ENCODE measurements at places on chromosomes 2 and 18.

- no peak for DNase-seq
These were observed 72.8 kb downstream of the AQP4 start for GRCh38 chr18:26792661-26793060.

DNA sequence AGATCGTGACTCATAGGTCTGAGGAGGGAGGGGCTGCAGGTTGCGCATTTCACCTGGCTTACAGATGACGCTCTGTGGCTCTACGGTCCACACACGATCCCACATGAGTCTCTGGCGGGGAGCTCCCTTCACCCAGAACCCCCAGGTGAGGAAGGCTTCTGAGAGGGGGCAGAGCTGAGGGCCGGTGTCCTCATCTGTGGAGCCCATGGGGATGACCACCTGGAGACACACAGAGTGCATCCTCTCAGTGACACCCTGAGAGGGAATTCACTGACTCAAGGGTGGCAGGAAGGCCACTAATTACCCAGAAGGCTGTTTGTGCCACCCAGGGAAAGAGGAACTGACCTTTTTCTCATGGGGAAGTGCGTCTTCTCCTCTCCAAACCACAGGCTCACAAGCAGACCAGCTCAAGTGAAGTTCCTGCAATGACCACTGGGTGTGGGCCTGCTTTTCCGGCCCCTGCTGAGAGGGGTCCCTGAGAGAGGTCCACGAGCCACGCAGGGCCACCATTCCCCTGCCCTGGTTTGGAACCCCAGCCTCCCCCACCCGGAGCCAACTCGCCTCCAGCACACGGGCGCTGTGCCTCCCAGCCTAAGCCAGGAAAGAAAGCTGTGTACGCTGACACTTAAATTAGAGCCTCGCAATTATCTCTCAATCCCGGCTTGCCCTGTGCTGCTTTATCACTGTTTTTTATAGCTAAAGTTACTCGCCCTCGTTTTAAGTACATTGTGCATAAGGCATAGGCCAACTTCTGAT, 114.1 kb downstream of the BCL11A start:
- no peak for DNase-seq

GRCh38 chr2:33589444-33589843, 9.7 kb downstream of the FAM98A start:
- no peak for DNase-seq

DNA sequence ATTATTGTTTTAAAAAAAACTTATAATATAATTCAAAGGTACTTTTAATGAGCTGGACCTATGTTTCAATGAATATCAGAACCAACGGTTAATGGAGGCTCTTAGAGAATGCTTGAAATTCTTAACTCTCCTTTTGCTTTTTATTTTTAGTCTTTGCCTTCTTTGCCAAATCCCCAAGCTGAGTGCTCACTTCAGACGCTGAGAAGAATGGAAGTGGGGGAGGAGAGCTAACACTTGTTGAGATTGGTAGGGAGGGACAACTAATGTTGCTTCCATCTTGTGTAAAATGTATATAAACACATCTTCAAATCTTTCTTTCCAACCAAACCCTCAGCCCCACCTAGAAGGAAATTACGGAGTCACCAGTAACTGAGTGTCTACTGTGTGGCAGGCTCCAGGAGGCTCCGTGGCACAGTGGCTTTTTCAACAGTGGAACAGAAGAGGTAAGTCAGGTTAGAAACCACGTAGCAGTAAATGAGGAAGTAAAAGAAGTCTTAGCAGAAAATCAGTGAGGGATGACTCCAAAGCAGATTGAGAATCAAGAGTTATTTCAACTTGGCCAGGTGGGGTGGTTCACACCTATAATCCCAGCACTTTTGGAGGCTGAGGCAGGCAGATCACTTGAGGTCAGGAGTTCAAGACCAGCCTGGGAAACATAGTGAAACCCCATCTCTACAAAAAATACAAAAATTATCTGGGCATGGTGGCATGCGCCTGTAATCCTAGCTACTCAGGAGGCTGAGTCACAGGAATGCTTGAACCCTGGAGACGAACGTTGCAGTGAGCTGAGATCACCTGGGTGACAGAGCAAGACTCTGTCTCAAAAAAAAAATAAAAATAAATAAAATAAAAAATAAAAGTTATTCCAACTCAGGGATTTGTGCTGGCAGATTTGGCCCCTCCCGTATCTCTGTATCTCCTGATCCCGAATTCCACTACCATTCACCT, 45.0 kb upstream of the CREB1 start:
- no peak for DNase-seq

- DNase-seq, result no peak
These were observed 66.9 kb downstream of the TRAPPC12 start for GRCh38 chr2:3446381-3446780.

DNA sequence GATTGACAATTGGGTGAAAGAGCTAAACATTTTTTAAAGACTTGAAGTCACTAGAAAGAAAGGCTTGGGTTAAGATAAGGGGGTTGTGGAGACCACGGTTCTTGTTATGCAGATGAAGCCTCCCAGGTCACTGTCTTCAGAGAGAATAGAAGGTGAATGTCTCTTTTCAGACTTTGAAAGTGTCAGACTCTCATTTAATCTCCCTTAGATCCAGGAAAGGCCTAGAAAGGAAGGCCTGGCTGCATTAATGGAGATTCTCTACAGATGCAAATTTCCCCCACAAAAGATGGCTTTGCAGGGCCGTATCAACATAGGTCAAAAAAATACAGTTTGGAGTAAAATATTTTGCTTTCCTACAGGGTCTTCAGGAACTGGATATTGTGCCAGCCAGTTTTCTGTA, 193.9 kb downstream of the RTP5 start:
- no peak for DNase-seq

DNA sequence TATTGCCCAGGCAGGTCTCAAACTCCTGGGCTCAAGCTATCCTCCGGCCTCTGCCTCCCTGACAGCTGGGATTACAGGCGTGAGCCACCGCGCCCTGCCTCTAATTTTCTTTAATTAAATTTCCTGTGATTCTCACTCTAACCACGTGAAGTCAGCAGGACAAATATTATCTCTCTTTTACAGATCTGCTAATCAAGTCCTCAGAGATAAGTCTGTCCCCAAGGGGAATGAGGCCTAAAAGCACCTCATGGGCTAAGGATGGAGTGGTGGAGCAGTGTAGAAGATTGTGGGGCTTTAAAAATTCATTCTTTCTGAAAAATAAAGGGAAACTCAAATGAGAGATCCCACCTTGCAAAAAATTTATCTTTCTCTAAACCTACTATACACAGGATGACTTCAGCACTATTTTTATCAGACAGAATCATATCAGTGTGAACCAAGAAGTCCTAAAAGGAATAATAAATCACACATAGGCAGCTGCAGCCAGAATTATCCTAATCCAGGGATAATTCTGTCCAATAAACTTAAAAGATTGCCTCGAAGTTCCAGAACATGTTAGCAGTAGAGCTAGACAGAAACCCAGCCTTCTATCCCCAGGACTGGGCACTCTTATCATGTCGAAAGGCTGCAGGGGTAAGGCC, 38.3 kb upstream of the BMPR2 start:
- DNase-seq, result no peak

- no peak for DNase-seq
These were observed 77.6 kb downstream of the RBMS1 start for GRCh38 chr2:160415991-160416390.

DNA sequence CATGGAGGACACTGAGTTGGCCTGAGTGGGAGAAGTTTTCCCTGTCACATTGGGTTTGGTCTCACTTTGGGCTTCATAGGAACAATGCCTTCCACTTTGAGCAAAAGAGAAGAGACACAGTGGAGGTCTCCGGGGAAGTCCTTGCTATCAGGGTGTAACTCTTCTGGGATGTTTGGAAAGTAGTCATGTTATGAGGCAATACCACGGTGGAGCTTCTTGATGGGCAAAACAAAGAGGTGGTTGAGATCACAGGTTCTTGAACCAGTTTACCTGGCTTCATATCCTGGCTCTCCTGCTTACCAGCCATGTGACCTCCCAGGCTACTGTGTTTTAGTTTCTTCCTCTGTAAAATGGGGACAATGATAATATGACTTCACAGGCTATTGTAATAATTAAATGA, 478.6 kb downstream of the SLC4A3 start:
- DNase-seq, result no peak

GRCh38 chr2:198917926-198918720, 539.6 kb downstream of the SATB2 start:
- DNase-seq, result no peak

GRCh38 chr2:33118651-33119050, 171.9 kb downstream of the LTBP1 start:
- DNase-seq, result no peak

DNA sequence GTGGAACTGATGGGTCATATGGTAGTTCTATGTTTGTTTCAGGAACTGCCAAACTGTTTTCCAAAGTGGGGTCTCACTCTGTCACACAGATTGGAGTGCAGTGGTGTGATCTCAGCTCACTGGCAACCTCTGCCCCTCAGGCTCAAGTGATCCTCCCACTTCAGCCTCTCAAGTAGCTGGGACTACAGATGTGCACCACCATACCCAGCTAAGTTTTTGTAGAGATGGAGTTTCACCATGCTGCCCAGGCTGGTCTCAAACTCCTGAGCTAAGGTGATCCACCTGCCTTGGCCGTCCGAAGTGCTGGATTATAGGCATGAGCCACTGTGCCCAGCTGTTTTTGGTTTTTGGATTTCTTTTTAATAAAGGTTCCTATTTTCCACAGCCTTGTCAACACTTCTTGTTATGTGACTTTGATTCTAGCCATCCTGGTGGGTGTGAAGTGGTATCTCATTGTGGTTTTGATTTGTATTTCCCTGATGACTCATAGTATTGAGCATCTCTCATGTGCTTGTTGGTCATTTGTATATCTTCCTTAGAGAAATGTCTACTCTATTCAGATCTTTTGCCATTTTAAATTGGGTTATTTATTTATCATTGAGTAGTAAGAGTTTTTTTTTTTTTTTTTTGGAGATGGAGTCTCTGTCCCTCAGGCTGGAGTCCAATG, 22.8 kb downstream of the NPC1 start:
- no peak for DNase-seq

- no peak for DNase-seq
These were observed 52.8 kb downstream of the SLC4A10 start for GRCh38 chr2:161676902-161677496.

GRCh38 chr18:46657115-46657955, at the start of gene LOXHD1:
Gene LOXHD1, minus strand, starts transcription at chr18:46657220. Its CDS starts 187 bp downstream, at chr18:46657033.
- DNase-seq, result no peak

DNA sequence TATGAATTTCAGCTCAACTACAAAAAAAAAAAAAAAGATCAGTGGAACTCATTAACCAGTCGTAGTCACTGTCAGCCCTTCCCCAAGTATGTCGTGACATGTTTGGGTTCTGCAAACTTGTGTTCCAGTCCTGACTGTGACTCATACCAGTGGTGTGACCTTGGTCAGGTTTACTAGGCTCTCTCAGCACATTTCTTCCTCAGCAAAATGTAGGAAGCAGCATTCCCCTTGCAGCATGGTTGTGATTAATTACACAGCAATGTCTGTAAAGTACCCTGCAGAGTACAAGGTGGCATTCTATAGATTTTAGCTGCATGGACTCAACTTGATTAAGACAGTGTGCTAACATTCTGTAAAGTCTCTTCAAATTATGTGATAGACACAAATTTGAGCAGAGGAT, 156.9 kb downstream of the LAMA1 start:
- DNase-seq, result no peak

- no peak for DNase-seq
These were observed 27.8 kb downstream of the NXPH2 start for GRCh38 chr2:138752197-138752956.

DNA sequence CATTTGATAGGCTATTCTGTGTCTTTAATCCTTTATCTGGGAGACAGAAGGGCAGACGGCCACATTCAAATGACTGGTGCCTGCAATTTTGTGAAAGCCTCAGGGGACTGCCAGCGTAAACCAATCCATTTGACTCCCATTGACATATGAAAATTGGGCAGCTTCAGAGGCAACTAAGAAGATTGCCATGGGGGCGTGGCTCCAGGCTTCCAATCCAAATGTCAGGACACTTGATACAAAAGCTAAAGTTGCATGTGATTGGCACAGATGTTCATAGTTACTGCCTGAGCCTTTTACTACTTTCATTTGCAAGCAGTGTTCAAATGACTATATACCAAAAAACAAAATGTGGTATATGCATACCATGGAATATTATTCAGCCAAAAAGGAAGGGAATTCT, 42.0 kb downstream of the SPC25 start:
- DNase-seq, result no peak

DNA sequence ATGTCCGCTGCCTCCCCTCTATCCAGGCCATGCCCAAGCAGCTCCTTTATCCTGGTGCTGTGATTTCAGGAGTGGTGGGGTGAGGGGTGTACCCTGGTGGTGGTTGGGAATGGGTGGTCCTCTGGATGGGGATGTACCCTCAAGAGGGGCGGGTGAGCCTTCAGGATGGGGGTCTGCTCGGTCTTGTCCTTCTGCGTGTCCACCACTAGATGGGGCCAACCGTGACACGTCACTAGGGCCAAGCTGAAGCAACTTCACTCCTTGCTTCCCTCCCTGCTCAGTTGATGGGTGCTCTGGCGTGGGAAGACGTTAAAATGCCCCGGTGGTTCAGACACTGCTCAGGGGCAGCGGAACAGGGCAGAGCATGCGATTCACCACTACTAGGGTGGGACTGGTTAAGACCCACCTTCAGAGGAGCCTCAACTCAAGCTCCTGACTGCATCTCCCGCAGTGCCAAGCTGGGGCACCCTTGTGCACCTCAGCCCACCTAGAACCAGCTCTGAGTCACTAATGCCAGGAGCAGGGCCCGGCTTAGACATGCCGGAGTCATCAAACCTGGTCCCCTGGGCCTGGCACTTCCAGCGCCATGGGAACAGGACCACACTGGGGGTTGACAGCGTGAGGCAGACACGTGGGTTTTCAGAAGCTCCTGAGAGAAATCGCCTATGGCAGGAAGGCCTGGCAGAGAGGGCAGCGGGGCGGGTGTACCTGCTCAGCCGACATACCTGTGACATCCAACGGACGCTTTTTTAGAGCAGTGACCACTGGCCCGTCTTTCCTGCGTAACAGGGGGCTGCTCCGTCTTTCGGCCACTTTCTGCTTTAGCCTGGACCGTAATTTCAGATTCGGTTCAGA, 256.7 kb downstream of the HDAC4 start:
- DNase-seq, result peak; percentile 28

- no peak for DNase-seq
These were observed 835 bp upstream of the IL18RAP start for GRCh38 chr2:102421890-102422759.

DNA sequence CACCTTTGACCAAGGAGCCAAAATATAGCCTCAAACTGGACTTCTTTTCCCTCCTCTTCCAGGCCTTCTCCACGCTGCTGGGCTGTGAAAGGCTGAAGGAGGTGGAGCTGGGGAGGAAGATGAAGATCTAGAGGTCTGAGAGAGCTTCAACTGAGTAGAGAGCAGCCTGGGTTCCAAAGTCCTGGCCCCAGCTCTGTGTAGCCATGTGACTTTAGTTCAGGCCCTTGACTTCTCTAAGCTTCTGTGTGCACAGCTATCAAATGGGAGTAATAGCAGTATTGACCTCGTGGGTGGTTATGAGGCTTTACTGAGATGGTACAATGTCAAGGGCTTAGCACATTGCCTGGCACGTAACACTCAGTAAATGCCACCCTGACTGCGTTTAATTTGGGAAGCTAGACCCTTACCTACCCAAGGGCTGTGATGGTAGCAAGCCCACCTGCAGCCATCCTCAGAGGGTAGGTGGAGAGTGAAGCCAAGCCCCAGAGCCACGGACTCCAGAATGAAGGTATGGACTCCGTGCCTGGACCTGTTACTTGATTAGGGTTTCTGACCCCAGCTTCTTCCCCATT, 38.4 kb downstream of the SERTAD2 start:
- DNase-seq, result no peak

All from activated CD8-positive, alpha-beta memory T cell treated with anti-CD3 and anti-CD28 coated beads, Interleukin-2, amount 50 U/mL, for 4 hours (primary cell).